ENCODE measurements at places on chromosomes 4 and X. TPM values are rescaled to one million over a fixed set of nuclear protein-coding genes. Genes with fewer than 3 reads are reported as not detected.

- no peak for DNase-seq
These were observed 77.3 kb upstream of the IGSF1 start for GRCh38 chrX:131366407-131366806.

- DNase-seq = no peak
These were observed 334.6 kb upstream of the PPARGC1A start for GRCh38 chr4:24224446-24224845.

DNA sequence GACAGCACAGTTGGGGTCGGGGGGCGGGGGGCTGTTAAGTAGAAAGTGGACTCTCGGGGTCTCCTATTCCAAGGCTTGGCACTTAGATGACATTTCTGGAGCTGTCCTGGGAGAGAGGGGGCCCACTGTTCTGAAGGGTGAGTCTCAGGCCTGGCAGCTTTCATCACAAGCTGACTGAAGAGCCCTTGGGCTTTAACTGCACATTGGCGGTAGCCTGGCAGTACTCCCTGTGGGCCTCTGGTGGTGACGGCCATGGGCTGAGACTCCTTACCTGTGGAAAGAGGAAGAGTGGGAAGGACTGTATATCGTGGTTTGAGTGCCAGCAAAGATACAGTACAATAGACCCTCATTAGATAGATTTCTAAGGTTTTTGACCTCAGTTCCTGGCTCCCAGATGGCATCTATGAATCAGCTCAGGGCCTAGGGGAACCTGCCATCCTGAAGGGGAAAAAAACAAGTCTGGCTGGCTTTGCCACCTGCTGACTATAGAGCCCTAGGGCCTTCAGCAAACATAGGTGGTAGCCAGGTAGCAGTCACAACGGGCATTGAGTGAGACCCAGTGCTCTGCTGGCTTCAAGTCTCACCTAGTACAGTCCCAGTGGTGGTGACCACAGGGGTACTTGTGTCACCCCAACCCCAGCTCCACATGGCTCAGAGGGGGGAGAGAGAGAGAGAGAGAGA lies 87.9 kb downstream of the ANKRD17 start:
- DNase-seq = no peak

The SPATA4 gene
- polyA plus RNA-seq = 1.3 TPM

The ADAM29 gene
- 0.17 TPM for polyA plus RNA-seq

DNA sequence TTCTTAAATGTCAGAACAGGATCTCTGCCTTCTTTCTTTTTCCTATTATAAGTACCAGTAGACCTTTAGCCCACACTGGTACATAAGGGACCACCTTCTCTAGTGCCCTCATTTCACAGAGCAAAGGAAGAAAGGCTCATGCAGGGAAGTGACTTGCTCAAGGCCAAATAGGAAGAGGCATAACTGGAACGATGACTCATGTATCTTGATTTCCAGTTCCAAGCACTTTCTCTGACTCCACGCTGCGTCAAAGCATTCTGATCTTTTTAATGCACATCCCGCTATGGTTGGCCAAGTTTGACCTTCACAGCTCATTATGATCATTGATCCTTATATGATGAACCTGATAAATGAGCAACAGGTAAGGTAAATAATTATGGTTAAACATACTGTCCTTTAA lies 542.0 kb downstream of the GBA3 start:
- no peak for DNase-seq

GRCh38 chr4:56656346-56656643 lies 24.8 kb downstream of the HOPX start:
- DNase-seq = no peak

DNA sequence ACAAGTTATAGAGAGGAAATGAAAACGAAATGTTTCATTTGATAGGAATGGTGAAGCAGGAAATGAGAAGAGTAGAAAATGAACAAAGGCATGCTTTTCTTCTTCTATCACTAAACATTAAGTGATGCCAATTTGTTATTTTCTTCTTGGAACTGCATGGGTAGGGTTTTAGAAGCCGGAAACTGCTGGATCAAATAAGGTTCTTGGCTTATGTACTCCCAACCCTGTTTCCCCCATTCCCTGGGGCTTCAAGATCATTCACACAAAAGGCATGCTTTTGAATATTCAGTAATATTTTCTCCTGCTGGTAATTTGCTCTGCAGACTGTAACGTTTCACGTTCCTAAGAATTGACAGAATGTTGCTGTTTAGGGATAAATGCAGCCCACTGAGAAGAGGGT lies 224.1 kb downstream of the NLGN4X start:
- DNase-seq = no peak

- DNase-seq = no peak
These were observed 385 bp downstream of the LYAR start for GRCh38 chr4:4289597-4289940.

DNA sequence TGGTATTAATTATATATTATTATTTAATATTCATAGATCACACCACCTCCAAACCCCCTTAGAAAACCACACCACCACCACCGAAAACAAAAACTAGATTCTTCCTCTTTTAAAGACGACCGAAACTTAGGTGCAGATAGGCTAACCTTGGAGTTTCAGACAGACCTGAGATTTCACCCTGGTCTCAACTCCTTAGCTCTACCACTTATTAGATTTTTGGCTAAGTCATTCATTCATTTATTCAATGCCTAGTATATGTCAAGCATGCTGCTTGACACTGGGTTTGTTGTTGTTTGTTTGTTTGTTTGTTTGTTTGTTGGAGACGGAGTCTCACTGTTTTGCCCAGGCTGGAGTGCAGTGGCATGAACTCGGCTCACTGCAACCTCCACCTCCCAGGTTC lies 9.5 kb upstream of the BMP2K start:
- no peak for DNase-seq

The GAGE12E gene
- not detected for polyA plus RNA-seq

DNA sequence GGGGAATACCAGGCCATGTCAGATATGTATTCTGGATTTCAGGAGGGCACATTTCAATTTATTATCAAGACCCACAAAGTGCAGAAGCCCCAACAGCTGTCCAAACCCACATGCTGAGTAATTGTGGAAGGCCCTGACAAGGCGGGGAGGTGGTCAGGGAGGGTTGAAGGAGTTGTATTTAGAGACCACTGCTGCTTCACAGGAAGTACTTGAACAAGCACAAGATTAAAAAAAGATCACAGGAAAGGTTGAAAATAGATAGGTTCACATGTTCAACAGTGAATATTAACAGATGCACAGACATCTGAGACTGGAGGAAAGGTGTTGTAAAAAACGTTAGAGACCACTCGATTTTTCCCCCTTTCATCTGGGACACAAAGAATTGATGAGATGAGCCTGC lies 17.9 kb downstream of the ATP8A1 start:
- DNase-seq = no peak

DNA sequence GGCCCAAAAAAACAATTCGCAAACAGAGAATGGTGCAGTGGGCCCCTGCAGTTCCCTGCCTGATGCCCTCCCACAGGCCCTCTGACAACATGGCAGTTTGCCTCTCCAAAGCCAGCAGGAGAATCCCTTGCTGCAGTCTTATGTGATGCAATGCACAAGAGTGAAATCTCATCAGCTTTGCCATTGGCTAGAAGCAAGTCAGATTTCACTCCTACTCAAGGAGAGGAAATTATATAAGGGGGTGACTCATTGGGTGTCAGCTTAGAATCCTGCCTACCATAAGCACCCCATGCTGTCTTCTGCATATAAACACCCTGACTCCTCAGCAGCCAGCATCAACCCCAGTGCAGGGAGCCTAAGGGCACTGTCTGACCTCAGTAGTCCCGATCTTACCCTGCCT lies 157.3 kb upstream of the LDB2 start:
- DNase-seq = no peak

GRCh38 chrX:103404231-103405008 lies 28.1 kb downstream of the BEX3 start:
- peak; percentile 72 for DNase-seq

DNA sequence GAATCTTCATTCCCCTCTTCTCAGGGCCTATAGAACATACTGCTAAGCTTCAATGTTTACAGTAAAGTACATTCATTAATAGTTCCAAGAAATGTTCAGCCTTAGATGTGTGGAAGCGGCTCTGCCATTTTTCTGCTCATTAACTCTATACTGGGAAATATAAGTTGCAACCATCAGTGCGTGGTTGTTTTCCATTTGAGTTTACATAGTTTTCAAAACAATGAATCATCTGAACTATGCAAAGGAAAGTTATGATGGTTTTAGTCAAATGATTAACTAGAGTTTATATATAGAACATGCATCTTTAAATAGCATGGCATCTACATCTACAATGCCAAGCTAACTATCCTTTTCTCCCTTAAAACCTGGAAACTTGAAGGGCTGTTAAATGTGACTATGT lies 29.6 kb downstream of the LEF1 start:
- no peak for DNase-seq

GRCh38 chrX:31200430-31200829 lies 128.6 kb upstream of the FTHL17 start:
- no peak for DNase-seq

DNA sequence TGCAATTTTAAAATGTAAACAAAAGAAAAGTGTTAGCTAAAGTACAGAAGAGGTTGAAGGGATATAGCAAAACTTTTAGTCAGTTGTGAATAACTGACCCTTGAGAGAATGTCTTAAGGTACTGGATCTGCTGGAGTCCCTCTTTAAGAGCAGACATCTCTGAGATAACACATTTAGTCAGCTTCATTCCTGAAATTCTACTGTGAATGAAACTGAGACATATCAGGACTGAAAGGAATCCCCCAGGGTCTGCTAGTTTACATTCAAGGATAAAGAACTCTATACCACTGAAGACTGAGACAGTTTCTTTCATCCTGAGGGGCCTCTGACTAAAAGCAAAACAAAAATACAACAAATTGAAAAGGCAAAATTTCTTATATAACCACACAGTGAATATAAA lies 54.4 kb downstream of the PGRMC1 start:
- DNase-seq = no peak

The HSPA4L gene
- 5.9 TPM for polyA plus RNA-seq

The HPGD gene
- 105 TPM for polyA plus RNA-seq

DNA sequence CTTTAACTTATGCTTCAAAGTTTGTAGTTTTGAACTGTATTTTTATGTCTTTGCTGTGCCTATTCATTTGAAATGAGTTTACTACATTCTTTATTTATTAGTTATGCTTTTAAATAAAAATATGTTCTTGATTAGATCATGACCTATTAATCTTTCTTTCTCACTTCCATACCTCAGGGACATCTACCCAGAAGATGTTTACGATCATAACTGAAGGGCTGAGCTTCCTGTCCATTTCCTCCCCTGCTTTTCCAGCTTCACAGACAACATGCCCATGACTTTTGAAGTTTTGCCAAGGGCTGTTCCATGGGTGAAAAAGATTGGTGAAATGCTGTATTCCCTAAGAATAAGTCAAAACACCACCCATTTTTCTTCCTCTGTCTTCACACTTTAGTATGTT lies 99.7 kb upstream of the DDIT4L start:
- DNase-seq = no peak

The PLP1 gene
- polyA plus RNA-seq = 13.7 TPM

The MAGEC1 gene
- not detected for polyA plus RNA-seq

- no peak for DNase-seq
These were observed 43.9 kb upstream of the HMX1 start for GRCh38 chr4:8915201-8916200.

The C4orf36 gene
- polyA plus RNA-seq = 11.0 TPM

DNA sequence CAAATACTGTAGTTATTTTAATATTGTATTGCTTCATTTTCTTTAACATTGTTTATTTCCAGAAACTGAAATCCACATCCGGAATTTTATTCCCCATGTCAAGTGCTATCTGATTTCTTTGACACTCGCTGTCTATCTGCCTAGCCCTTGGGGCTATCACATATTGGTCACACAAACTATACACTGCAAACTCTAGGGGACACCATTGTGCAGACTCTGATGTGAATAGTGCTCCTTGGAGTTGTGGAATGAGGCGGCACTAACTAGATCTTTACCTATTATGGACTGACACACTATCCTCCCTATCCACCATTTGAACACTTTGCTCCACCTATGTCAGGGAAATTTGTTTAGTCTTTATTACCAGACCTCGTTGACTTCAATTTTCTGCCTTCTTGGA lies 534.5 kb downstream of the GLUD2 start:
- DNase-seq = no peak

DNA sequence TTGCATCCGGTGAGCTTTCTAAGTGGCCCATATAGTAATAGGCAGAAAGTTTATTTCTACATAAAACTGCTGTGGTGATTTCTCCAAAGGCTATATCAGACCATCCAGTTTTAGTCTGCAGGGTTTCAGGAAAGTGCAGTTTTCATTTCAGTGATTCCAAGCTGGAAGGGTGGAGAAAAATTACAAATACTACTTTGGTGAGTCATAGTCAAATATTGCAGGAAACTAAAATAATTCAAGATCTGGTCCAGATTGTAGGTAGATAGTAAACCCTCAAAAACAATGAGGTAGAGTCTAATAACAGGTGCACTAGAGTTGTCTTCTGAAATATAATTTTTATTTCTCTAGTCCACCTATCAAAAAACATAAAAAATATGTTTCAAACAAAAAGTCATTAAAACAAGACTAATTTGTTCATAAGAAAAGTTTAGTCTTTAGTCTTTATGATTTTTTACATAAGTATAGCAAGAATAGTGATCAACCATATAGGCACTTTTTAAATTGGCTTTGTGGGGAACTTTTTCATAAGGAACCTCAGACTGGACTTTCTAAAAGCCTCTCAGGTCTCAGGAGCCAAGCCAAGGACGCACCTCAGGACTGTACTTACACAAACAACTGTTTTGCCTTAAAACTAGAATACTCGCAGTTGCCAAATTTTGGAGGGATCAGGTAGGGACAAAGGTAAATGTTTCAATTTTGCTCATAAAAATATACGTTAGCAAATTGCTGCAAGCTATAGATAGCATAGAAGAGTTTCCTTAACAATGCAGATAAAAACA lies 101.8 kb upstream of the TLR3 start:
- DNase-seq = no peak

The ADGRL3 gene
- polyA plus RNA-seq = 17.9 TPM

GRCh38 chr4:159185591-159186023 lies 82.7 kb downstream of the RAPGEF2 start:
- no peak for DNase-seq

- DNase-seq = no peak
These were observed 308.5 kb downstream of the EVC2 start for GRCh38 chr4:5399790-5400421.

- DNase-seq = no peak
These were observed 351.4 kb downstream of the NR3C2 start for GRCh38 chr4:148090503-148091476.

DNA sequence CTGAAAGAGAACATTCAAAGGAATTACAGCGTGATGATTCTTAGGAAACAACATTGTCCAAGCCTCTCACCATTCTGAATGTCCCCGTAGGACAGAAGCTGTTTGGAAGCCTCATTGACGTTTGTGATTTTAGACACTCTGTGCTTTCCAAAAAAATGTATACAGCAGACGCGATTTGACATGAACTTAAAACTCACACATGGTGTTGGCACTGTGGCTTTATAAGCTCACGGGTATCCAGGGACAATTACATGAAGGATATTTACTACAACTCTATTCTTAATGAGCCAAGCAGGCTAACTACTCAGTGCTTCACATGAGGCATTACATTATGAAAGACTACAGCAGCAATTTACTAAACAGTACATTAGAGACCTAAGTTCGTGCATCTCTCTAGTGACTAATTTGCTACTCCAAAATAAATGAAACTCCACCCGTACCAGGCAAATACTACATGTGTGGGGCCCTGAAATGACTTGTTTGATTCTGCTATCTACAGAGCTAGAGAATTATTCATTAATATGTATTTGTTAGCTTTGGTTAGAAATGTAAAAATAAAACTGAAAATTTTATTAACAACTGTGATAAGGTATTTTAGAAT lies 620.7 kb downstream of the SPRY1 start:
- peak; percentile 34 for DNase-seq
